ENCODE measurements at places on chromosomes 3 and 15.

DNA sequence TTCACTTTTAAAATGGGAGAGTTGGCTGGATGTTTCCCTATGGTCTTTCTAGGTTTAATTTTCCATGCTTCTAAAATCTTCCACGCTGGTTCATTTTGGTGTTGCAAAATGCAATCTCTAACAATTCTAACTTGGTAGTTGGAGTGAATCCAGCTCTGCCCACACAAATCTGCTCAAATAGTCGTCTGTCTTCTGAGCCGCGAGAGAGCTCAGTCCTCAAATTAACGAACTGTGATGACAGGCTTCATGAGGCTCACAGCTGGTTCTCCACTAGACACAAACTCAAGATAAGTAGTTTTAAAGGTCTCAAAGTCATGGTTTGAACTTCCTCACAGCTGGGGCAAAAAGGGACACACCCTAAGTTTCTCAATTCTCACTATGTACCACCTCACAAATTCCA is 178.6 kb upstream of the LYSMD4 start:
- no peak for DNase-seq

GRCh38 chr3:147960786-147961185 is 551.6 kb downstream of the ZIC1 start:
- DNase-seq: no peak

DNA sequence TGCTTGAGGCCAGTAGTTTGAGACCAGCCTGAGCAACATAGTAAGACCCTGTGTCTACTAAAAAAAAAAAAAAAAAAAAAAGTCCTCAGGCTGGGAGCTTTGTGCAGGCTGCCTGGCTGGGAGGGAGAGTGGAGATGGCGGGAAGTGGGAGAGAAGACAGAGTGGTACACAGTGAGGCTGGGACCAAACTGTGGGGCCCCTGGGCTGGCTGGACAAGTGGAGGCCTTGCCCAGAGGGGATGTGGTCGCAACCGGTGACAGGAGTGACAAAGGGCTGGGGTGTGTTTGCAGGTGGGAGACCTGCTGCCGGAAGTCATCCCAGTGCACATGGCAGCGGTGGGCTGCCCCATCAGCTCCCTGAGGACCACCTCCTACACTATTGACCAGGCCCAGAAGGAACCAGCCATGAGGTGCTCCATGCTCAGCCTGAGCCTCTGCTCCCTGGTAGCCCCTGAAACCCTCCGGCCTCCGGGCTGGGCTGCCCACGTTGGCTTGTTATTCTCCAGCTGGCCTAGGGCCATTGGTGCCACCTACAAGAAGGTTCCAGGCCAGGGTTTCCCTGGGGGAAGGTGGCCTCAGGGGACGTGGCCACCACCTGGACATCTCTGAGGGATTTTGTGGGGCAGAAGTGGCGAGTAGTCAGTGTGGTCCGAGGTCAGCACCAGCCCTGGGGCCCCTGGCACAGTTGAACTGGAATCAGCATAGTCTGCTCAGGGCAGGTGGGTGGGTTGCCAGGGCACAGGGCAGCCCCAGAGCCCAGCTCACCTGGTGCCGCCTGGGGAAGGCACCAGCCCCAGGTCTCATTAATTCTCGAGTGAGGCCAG is 22.7 kb downstream of the ACAA1 start:
- DNase-seq: no peak

- DNase-seq: no peak
Observed at GRCh38 chr15:61314427-61314826, 85.3 kb upstream of the RORA start.

- no peak for DNase-seq
Observed at GRCh38 chr3:89395456-89395855, 288.0 kb downstream of the EPHA3 start.

DNA sequence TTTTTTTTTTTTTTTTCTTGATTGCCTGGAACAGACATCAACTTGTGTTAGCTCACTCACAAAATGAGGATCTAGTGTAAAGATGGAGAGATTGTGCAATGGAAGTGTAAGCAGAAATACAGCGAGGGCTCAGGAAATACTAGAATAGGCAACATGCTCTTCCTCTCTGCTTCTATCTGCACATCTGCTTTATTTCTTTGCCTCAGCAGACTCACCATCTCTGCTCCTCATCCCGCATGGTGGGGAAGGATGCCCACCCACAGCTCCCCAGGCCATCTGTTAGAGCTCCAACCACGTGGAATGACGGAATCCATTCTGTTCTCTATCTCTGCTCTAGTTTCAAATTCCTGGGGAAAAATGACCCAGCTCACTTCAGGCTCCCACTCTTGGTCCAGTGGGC is 128.0 kb upstream of the ADAMTS9 start:
- DNase-seq: no peak

All from T-helper 2 cell (primary cell).